LoVo (cell line): ENCODE measurements at places on chromosomes 11 and 22.

- DNase-seq, result no peak
These were observed 16.6 kb downstream of the CAPRIN1 start for GRCh38 chr11:34068111-34068510.

- no peak for DNase-seq
These were observed 4.4 kb downstream of the EP300 start for GRCh38 chr22:41096841-41097240.

DNA sequence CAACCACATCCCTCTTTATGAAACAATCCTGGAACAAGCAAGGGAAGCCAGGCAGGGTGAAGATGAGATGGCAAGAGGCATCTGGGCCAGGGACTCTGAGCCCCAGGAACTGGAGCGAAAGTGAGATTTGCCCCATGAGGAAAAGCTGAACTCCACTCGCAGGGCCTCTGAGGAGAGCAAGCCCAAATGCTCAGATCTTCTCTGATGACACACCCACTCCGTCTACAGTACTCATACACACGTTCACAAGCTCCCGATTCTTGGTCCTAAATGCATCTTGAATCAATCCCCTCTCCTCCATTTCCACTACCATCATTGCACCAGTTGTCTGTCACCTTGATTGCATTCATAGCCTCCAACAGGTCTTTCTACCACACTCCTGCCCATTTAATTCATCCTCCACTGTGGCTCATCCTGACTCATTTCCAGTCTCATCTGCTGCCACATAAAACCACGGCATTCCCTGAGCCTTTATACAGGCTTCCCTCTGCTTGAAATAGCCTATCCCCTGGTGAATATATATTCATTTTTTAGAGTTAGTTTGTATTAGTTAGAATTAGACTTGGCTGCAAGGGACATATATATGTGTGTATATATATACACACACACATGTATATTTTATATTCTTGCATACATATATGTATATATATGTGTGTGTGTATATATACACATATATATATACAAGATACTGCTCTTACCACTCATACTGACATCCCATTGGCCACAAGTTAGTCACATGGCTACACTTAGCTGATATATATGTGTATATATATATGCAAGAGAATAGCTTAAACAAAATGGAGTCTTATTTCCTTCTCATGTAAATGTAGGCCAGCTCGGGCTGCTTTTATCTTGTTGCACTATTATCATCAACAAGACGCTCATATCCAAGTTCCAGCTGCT is 1.4 kb upstream of the APOA5 start:
- DNase-seq, result no peak

- peak; percentile 25 for DNase-seq
These were observed 8.1 kb downstream of the YWHAH start for GRCh38 chr22:31952472-31952871.

- no peak for DNase-seq
These were observed 526.3 kb upstream of the RAG2 start for GRCh38 chr11:37124384-37124783.

DNA sequence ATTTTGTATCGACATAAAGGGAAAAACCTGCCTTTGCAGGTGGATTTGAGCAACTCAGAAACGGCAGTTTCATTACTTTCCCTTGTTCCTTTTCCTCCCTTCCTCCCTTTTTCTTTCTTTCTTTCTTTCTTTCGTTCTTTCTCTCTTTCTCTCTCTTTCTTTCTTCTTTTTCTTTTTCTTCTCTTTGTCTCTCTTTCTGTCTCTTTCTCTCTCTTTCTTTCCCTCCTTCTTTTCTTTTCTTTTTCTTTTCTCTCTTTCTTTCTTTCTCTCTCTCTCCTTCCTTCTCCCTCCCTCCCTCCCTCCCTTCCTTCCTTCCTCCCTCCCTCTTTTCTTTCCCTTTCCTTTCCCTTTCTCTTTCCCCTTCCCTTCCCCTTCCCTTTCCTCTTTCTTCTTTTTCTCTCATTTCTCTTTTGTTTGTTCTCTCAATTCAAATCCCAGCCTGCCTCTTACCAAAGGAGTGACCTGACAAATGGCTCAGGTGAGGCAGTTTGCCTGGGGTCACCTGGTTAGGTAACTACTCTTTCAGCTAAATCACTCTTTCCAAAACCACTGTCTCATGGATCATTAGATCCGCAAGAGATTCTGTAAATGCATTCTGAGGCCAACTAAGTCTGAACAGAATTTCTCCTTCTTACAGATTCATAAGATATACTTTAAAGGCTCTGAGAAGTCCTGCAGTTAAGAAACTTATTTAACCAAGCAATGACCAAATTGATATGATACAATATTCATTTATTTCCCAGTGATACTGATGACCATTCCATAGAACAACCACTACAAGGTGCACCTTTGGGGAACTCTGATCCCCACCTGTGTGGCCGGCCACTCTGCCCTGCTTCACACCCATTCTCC is 75.3 kb downstream of the MYO18B start:
- DNase-seq, result no peak

- no peak for DNase-seq
These were observed 21.3 kb upstream of the JAM3 start for GRCh38 chr11:134047586-134047999.

DNA sequence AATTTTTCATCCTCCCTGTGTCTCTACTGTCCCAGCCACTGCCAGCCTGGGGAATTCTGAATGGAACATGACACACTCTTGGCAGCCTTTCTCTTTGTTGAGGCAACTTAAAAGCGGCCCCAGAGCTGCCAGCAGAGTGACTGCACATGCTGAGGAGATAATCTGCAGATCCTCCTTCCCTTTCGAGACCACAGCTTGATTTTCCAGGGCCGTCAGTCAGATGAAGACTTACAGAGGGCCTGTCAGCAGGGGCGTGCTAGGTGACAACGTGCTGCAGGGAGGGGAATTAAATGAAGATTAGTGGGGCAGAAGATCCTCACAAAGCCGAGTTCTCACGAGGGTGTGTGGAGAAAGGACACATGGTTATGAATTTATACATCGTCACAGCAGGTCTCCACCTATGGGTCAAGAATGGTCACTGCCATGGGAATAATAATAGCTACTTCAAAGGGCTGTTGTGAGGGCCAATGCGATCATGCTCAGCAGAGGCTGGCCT is 193.5 kb upstream of the PITPNB start:
- DNase-seq, result peak; percentile 33

- peak; percentile 72 for DNase-seq
These were observed 19.4 kb downstream of the RNF185 start for GRCh38 chr22:31179345-31179744.

GRCh38 chr11:93997741-93998140 is 23.4 kb upstream of the HEPHL1 start:
- DNase-seq, result no peak

GRCh38 chr22:27783436-27784119 is 18.0 kb downstream of the MN1 start:
- DNase-seq, result no peak

GRCh38 chr11:8081591-8082250 is 710 bp downstream of the TUB start:
- DNase-seq, result no peak

- no peak for DNase-seq
These were observed 1.7 kb upstream of the CHRM1 start for GRCh38 chr11:62922653-62923431.

GRCh38 chr11:43238341-43238740 is 73.5 kb upstream of the API5 start:
- DNase-seq, result no peak

GRCh38 chr22:41480397-41480735 is 11.4 kb downstream of the ACO2 start:
- no peak for DNase-seq

GRCh38 chr11:117933930-117934329 is 4.7 kb upstream of the TMPRSS13 start:
- DNase-seq, result no peak

DNA sequence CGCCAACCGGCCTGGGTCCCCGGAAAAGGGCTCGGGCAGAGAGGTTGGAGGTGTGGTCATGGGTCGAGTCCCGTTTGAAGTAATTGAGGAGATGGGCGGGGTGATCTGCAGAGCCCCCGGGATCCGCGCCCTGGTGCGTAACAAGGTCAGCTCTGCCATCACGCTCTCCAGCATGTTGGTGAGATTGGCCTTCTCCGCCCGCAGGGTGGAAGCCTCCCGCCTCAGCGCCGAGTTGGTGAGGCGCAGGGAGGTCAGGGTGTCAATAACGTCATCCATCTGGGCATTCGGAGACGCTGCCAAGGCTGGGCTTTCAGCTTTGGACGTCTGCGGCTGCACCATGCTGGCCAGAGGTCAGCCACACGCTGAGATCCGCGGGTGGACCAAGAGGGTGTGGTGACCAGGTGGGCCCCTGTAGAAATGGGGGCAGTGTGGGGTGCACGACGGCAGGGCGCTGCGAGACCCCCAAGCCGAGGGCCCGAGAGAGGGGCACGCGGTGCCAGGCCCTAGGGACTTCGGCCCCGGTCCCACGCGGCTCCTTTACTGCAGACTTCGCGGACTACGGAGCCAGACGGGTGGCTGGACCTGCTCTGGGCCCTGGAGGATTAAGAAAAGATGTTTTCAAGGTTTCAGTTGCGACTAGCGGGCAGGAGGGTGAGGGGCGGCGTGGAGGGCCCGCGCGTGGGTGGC is 672 bp downstream of the RTL6 start:
- DNase-seq, result no peak

DNA sequence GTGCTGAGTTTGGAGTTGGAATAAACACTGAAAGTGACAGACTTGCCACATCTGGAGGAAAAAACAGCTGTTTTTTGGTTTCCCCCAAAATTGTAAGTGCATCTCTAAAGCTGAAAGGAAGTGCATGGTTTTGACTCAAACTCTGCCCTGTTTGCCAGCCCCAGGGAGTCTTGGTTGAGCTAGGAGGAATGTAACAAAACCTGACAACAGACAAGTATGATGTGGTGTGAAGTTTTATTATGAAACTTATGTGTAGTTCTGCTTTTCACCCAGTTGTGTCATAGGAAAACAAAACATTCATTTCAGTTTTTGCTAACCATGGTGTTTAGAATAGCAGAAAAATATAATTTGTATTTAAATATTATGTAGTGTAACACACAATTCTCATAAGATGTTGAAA is 31.7 kb upstream of the PDE3B start:
- DNase-seq, result no peak

DNA sequence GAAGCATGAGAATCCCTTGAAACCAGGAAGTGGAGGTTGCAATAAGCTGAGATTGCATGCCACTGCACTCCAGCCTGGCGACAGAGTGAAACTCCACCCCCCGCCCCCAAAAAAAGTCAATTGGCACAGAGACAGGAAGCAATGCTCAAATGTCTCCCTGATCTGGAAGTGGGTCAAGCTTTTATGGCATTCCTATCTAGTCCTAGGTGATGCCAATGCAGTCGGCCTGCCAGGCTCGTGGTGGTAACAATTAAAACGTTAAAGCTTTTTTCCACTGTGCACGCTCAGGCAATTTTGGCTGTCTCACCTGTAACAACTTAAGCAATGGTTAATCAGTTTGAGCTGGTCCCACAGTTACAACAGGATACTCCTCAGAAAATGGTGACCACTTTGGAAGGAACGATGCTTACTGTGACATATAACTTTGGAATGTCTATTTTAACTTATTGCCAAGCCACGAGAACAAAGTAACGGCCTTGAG is 18.9 kb upstream of the PISD start:
- DNase-seq, result peak; percentile 12

- DNase-seq, result peak; percentile 50
These were observed 4.4 kb downstream of the ALX4 start for GRCh38 chr11:44305470-44306051.

DNA sequence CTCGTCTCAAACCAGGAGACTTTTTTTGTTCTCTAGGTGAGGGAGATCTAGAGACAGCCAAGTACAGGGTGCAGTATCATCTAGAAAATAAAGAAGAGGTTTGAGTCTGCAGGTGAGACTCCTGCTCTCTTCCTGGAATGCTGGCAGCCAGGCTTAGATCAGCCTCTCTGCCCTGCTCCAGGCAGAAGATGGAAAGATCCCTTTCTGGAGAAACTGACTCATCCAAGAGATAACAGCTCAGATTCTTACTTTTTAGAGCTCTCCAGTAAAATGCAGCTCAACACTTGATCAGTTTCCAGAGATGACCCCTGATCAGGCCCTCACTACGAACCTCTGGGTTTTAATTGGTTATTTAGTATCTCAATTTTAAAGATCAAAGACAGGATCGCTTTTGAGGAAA is 44.6 kb upstream of the EHF start:
- DNase-seq, result no peak

GRCh38 chr22:45788522-45788921 is 116.9 kb downstream of the ATXN10 start:
- DNase-seq, result no peak

DNA sequence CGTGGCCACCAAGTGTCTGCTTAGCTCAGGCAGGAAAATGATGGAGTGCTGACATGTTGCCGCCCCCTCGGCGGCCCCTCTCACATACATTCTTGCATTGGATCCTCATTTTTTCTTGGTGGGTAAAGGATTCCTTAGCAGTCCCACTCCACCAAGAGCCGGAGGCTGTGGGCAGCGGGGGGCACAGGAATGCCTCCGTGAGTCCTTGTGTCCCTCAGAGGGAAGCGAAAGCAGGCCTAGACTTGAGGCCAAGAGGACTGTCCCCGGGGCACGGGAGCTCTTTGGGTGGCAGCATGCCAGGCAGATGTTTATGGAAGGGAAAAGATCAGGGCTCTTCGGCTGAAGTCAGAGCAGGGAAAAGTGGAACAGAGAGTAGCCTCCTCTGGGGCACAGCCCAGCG is 21.6 kb downstream of the LRFN4 start:
- DNase-seq, result no peak

GRCh38 chr11:1060852-1061616 is 13.6 kb upstream of the MUC2 start:
- DNase-seq, result peak; percentile 98

GRCh38 chr22:43777286-43777685 is 34.8 kb downstream of the EFCAB6 start:
- no peak for DNase-seq

GRCh38 chr11:57979532-57980079 is 44.1 kb upstream of the OR9Q1 start:
- no peak for DNase-seq

- DNase-seq, result no peak
These were observed 2.7 kb upstream of the ACY3 start for GRCh38 chr11:67652965-67653845.

- DNase-seq, result no peak
These were observed at the start of gene OR10G7 for GRCh38 chr11:124041254-124041653. TSS of gene OR10G7 (minus strand) at chr11:124041325. CDS start at chr11:124039001, 2,324 bp downstream.

- DNase-seq, result no peak
These were observed 314.0 kb downstream of the NTM start for GRCh38 chr11:131684111-131685060.

GRCh38 chr22:27654546-27655445 is 146.8 kb downstream of the MN1 start:
- no peak for DNase-seq

DNA sequence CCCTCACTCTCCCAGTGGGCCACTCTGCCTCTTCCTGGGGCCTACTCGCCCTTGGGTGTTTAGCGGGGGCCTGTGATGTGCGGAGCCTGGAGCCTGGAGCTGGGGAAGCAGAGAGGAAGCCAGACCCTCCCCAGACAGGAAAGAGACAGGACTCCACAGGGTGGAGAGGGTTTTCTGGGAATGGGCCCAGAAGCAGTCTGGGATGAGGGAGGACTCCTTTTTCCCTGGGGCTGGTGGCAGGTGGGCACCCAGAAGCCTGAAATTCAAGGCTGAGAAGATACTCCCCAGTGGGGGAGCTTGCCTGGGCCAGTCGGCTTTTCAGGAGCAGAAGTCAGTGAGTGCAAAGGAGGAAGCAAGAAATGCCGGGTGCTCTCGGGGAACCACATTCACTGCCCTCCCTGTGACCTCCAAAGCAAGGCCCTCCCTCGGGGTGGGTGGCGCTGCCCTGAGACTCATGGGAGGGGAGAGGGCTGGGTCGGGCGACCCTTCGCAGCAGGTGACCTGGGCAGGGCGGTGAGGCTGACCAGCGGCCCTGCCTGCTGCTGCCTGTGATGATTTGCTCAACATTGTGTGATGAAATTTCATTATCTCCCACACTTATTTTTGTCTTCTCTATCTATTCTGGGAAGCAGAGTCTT is 1377.4 kb downstream of the BRD1 start:
- no peak for DNase-seq
